ENCODE measurements at places on chromosomes 3 and 15. TPM values are rescaled to one million over a fixed set of nuclear protein-coding genes. Genes with fewer than 3 reads are reported as not detected.

DNA sequence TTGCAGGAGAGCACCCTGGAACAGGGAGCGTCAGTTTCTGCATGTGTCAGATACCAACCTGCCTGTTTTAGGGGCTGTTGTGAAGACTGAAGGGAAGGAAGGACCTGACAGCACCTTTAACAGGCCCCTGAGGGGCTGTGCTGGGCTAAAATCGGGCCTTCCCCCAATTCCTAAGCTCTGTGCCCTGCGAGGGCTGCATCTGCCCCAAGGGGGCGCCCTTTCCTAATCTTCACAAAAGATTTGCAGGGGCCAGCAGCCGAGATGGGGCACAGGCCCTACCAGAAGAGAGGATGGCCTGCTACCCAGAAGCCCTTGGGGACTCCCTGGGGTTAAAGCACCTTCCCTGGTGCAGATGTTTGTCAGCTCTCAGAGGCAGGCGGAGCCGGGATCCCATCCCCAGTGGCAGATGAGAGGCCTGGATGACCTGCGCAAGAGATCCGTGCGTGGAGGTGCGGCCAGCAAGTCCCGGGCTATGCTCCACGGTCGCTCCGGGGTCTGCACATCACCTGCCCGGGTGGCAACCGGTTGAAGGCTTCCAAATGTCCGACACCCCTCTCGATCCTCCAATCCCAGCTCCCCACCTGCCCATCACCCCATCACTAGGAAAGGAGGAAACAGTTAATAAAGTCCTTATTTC lies 53.6 kb downstream of the RHCG start:
- no peak overlapping the region for H3K4me3 ChIP-seq
- H3K36me3 ChIP-seq: no peaks in the 10 kb centered on the region
- no peaks in the 10 kb centered on the region for H3K27me3 ChIP-seq
- H3K4me1 ChIP-seq: no peaks in the 10 kb centered on the region
- H3K27ac ChIP-seq: no peak overlapping the region
- DNase-seq: no peak

GRCh38 chr3:114799816-114800215 lies 347.3 kb downstream of the ZBTB20 start:
- no peak overlapping the region for H3K27ac ChIP-seq
- no peaks in the 10 kb centered on the region for H3K36me3 ChIP-seq
- DNase-seq: no peak

- no peak for DNase-seq
- H3K27ac ChIP-seq: no peak overlapping the region
- H3K4me1 ChIP-seq: no peaks in the 10 kb centered on the region
- no peak overlapping the region for H3K4me3 ChIP-seq
- no peaks in the 10 kb centered on the region for H3K27me3 ChIP-seq
Measured at GRCh38 chr15:70025413-70026296, 72.1 kb downstream of the TLE3 start.

GRCh38 chr3:40152482-40153133 lies 156.9 kb upstream of the EIF1B start:
- no peaks in the 10 kb centered on the region for H3K27me3 ChIP-seq
- no peaks in the 10 kb centered on the region for H3K36me3 ChIP-seq
- no peak overlapping the region for H3K4me3 ChIP-seq
- H3K27ac ChIP-seq: no peak overlapping the region

DNA sequence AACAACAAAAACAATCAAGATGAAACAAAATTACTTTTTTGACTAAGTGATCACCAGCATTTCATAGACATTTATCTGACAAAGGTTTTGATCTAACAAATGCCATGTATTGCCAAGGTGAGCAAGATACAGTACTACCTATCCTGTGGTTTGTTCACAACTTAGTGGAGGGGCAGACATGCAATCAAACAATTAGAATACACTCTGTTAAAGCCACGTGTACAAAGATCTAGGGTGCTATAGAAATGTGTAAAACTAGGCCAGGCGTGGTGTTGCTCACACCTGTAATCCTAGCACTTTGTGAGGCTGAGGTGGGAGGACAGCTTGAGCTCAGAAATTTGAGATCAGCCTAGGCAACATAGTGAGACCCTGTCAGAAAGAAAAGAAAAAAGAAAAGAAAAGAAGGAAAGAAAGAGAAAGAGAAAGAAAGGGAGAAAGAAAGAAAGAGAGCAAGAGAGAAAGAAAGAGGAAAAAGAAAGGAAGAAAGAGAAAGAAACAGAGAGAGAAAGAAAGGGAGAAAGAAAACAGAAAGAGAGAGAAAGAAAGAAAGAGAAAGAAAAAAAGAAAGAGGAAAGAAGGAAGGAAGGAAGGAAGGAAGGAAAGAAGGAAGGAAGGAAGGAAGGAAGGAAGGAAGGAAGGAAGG lies 1.4 kb upstream of the TRIM69 start:
- no peaks in the 10 kb centered on the region for H3K4me1 ChIP-seq
- no peak for DNase-seq
- peak overlapping the region; percentile 9 for H3K27ac ChIP-seq
- H3K4me3 ChIP-seq: no peak overlapping the region
- H3K36me3 ChIP-seq: peaks cover 8% of the 10 kb centered on the region

GRCh38 chr3:128269796-128270195 lies 116.5 kb downstream of the EEFSEC start:
- H3K27me3 ChIP-seq: no peaks in the 10 kb centered on the region
- no peak overlapping the region for H3K27ac ChIP-seq
- DNase-seq: no peak
- H3K36me3 ChIP-seq: peaks cover 11% of the 10 kb centered on the region
- H3K4me1 ChIP-seq: no peaks in the 10 kb centered on the region
- no peak overlapping the region for H3K4me3 ChIP-seq

- H3K36me3 ChIP-seq: no peaks in the 10 kb centered on the region
- DNase-seq: no peak
- H3K27ac ChIP-seq: no peak overlapping the region
- no peaks in the 10 kb centered on the region for H3K27me3 ChIP-seq
Measured at GRCh38 chr3:17602126-17602525, 140.3 kb downstream of the TBC1D5 start.

GRCh38 chr3:23244324-23245041 lies 41.4 kb downstream of the UBE2E2 start:
- no peak overlapping the region for H3K4me3 ChIP-seq
- no peaks in the 10 kb centered on the region for H3K36me3 ChIP-seq
- no peak overlapping the region for H3K27ac ChIP-seq
- no peaks in the 10 kb centered on the region for H3K27me3 ChIP-seq
- DNase-seq: no peak

- no peaks in the 10 kb centered on the region for H3K36me3 ChIP-seq
- H3K27me3 ChIP-seq: no peaks in the 10 kb centered on the region
- H3K27ac ChIP-seq: no peak overlapping the region
- no peak for DNase-seq
- no peak overlapping the region for H3K4me3 ChIP-seq
Measured at GRCh38 chr3:125606291-125606690, 11.0 kb upstream of the OSBPL11 start.

DNA sequence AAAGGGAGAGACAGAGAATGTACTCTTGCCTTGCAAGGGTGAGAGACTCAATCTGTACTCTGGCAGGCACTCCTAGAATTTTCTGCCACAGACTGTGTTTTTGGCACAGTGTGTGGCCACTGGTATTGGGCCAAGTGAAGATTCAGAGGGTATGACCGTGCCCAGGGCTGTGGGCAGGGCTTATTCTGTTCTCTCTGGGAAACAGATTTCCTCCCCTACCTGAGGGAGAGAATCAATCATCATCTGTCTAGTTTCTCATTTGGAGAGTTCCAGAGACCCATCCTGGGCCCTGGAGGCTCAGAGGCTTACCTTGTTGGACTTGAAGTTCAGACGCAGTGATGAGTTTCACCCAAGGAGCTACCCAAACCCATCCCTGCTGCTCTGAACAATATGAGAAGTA lies 28.2 kb downstream of the CSTA start:
- peaks cover 2% of the 10 kb centered on the region for H3K36me3 ChIP-seq
- H3K27ac ChIP-seq: no peak overlapping the region
- no peaks in the 10 kb centered on the region for H3K27me3 ChIP-seq
- no peaks in the 10 kb centered on the region for H3K4me1 ChIP-seq
- no peak for DNase-seq

- DNase-seq: no peak
- H3K36me3 ChIP-seq: no peaks in the 10 kb centered on the region
- H3K4me3 ChIP-seq: no peak overlapping the region
Measured at GRCh38 chr3:114538211-114538610, 244.4 kb downstream of the TIGIT start.

DNA sequence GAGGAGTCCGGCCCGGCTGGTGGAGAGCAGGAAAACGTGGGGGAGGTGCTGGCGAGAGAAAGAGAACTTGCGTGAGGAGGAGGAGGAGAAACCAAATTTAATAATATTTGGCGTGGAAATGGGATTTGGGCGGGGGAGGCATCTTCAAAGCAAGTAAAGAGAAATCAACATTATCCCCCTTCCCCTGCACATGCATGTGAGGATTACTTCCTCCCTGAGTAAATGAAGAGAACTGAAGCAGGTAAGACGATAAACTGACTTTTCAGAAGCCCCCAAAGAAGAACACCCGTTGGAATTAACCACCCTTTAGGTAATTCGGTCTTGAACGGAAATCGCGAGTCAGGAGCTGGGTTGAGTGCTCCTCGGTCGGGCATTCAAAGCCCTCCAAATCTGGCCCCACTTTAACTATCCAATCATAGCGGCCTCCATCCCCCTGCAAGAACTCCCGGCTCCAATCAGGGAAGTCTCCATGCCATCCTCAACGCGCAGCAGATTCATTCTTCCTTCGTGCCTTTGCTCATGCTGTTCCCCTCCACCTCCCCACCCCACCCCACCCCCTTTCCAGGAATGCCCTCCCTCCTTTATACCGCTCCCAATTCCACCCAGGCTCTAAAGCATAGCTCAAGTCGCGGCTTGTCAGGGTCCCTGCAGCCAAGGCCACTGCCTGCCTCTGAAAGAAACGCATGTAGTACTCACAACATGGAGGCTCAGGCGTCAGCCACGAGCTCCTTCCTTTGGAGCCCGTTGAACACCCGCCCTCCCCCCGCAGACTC lies 545 bp upstream of the RFX7 start:
- peak overlapping the region; percentile 95 for H3K4me3 ChIP-seq
- DNase-seq: peak; percentile 61
- H3K4me1 ChIP-seq: peaks cover 32% of the 10 kb centered on the region
- H3K36me3 ChIP-seq: no peaks in the 10 kb centered on the region

GRCh38 chr3:15269091-15269989 lies 63.0 kb downstream of the SH3BP5 start:
- peak overlapping the region; percentile 76 for H3K27ac ChIP-seq
- H3K4me3 ChIP-seq: no peak overlapping the region
- DNase-seq: peak; percentile 96
- H3K27me3 ChIP-seq: no peaks in the 10 kb centered on the region

DNA sequence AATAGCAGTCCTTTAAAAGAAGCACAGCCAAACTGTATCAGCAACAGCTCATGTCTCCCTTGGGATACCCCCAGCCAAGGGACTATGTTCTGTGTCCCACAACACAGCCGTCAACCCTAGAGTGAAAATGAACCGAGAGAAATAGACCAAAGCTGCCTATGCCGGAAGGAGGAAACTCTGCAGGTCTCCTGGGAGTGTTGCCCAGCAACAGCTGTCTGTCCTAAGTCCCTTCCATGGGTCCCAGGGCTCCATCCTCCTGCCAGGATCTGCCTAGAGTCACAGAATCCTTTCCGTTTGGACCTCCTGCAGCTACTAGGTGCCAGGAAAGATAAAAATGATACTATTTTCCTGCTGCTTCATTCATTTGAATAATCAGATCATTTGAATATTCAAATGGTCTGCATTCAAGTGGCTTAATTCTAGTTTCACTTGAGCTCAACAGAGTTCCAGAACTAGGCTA lies 53.1 kb downstream of the TRANK1 start:
- DNase-seq: no peak
- peaks cover 33% of the 10 kb centered on the region for H3K36me3 ChIP-seq
- no peak overlapping the region for H3K4me3 ChIP-seq
- H3K27me3 ChIP-seq: no peaks in the 10 kb centered on the region

DNA sequence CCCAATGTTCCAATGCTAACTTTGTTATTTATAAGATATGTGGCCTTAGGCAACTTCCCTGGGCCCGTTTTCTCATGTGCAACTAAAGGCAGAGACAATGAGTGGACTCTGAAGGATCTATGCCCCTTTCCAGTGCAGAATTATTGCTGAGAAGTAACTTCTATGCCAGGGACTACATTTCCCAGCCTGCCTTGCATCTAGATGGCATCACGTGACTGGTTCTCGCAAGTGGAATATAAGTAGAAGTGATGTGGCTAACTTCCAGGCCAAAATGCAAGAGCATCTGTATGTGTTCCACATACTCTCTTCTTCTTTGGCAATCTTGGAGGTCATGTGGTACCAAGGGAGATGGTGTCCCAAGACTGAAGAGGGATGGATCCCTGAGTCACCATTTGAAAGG lies 674.4 kb downstream of the NTRK3 start:
- no peak overlapping the region for H3K4me3 ChIP-seq
- H3K4me1 ChIP-seq: no peaks in the 10 kb centered on the region
- H3K27me3 ChIP-seq: no peaks in the 10 kb centered on the region
- no peaks in the 10 kb centered on the region for H3K36me3 ChIP-seq
- H3K27ac ChIP-seq: no peak overlapping the region

GRCh38 chr3:48597408-48597800 lies 2.3 kb upstream of the COL7A1 start:
- no peak for DNase-seq
- H3K36me3 ChIP-seq: peaks cover 38% of the 10 kb centered on the region
- H3K4me3 ChIP-seq: no peak overlapping the region

- H3K27me3 ChIP-seq: no peaks in the 10 kb centered on the region
- DNase-seq: no peak
- H3K27ac ChIP-seq: no peak overlapping the region
- H3K36me3 ChIP-seq: no peaks in the 10 kb centered on the region
- H3K4me3 ChIP-seq: no peak overlapping the region
Measured at GRCh38 chr3:57820479-57820878, 64.4 kb downstream of the SLMAP start.

DNA sequence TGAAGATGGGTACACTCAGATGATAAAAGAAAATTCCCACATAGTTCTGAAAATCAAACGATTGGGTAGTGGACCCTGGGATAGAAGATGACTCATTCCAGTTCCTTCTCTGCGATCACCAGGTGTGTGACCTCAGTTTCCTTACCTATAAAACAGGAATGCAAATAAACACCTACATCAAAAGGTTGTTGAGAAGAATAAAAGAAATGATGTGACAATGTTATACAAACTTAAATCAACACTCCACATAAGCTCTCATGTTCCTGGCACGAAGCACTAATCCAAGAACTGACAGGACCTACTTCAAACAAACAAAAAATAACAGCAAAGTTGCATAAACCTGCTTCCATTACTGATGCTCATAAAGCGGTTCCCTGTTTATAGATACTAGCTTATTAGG lies 69.2 kb downstream of the RORA start:
- H3K4me3 ChIP-seq: no peak overlapping the region
- H3K36me3 ChIP-seq: no peaks in the 10 kb centered on the region
- H3K27ac ChIP-seq: no peak overlapping the region
- H3K27me3 ChIP-seq: no peaks in the 10 kb centered on the region
- DNase-seq: no peak

Gene LRCH3
- 23.4 TPM for total RNA-seq

Gene UPK1B
- 5.2 TPM for total RNA-seq

Gene AP3B2
- 0.51 TPM for total RNA-seq

Gene ZBED2
- total RNA-seq: not detected

Gene A4GNT
- total RNA-seq: not detected

Gene FHIT
- total RNA-seq: 11.0 TPM

Data from right atrium auricular region (tissue), 2 donors.